ENCODE measurements at places on chromosomes 1 and 21.
A peak's percentile ranks its signal among the peaks of the same experiment; 100 is the strongest.

DNA sequence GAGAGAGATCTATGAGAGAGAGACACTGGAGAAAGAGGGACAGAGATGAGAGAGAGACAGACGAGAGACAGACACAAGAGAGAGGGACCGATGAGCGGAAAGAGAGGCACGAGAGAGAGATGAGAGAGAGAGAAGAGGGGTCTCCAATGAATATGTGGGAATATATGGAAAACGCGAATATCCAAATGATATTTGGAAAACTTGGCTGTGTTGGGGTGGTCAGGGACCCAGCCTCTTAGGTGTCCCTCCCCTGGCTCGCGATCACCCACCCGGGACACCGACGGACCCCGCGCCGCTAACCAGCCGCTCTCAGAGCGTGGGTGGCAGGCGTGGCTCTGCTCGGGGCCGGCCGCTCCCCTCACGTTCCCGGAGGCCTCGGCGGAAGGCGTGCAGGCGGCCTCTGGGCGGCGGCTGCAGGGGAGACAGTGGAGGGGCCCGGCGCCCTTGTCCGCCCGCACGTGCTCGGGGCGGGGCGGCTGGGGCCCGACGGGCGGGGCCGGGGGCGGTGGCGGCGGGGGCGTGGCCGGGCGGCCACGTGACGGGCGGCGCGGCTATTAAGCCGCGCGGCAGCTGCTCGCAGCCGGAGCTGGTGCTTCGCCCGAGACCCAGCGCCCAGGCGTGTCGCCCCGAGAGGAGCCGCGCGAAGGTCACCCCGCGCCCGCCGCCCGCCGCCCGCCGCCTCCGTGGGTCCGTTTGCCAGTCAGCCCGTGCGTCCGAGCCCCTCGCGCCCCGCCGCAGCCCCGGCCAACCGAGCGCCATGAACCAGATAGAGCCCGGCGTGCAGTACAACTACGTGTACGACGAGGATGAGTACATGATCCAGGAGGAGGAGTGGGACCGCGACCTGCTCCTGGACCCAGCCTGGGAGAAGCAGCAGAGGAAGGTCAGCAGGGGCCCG lies at the start of gene ACTN2:
ACTN2 (plus strand) TSS at position 583 of the 898 bp plus-strand sequence; CDS start at position 758, 175 bp downstream.
- no peak for DNase-seq

GRCh38 chr1:51624855-51625254 lies 8.0 kb downstream of the OSBPL9 start:
- no peak for DNase-seq

DNA sequence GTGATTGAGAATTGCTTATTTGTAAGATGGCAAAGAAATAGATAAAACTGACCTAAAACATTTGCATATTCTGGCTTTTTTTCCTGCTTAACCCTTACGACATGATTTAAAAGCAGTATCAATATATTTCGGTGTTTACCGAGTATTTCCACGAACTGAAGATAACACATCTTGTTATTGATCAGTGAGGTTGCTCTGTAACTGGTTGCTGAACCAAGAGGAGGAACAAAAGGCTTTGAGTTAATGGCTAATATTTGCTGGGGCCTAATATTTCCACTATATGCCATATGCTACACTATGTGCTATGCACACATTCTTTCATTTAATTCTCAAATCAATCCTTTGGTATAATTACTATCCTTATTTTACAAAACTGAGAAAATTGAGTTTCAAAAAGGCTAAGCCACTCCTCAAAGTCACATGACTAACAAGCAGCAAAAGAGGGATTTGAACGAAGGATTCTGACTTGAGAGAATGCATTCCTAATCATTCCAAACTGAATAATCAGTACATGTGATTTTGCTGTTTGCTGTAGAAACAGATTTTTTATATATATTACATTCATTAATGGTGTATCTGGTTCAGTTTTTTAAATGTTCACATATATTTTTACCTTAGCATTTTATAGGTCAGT lies 346.0 kb downstream of the USP25 start:
- no peak for DNase-seq

- DNase-seq = no peak
Observed at GRCh38 chr1:225544924-225545323, 108.0 kb downstream of the ENAH start.

GRCh38 chr1:239814306-239814881 lies 277.3 kb upstream of the FMN2 start:
- no peak for DNase-seq

GRCh38 chr1:100780814-100781213 lies 61.3 kb downstream of the VCAM1 start:
- no peak for DNase-seq

DNA sequence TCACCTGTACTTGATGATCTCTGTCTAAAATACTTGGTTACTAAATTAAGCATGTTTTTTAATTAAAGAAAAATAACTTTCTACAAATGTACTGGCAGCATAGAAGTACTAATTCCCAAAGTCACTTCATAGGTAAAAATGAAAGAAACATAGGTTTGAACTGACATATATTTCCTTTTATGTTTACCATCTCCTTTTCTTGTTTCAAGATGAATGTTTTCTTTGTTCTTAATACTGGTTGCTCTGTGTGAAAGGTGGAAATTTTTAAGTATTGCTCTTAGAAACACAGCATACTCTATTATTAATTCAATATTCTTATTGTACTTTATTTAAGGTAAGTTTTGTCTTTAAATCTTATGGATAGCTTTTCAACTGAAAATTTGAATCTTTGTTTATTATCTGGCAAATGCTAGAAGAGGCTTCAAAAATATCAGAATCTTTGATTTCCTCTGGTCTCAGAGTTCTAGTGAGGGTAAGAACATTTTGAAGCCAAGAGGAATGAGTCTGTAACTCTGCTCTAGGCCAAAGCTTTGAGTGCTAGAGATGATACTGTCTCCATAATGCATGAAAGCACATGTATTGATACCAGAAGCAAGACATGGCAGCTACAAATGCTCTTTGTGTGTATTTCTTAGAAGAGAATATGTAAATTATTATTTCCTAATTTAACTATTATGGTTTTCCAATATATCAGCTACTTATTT lies 18.2 kb downstream of the RRP15 start:
- no peak for DNase-seq

DNA sequence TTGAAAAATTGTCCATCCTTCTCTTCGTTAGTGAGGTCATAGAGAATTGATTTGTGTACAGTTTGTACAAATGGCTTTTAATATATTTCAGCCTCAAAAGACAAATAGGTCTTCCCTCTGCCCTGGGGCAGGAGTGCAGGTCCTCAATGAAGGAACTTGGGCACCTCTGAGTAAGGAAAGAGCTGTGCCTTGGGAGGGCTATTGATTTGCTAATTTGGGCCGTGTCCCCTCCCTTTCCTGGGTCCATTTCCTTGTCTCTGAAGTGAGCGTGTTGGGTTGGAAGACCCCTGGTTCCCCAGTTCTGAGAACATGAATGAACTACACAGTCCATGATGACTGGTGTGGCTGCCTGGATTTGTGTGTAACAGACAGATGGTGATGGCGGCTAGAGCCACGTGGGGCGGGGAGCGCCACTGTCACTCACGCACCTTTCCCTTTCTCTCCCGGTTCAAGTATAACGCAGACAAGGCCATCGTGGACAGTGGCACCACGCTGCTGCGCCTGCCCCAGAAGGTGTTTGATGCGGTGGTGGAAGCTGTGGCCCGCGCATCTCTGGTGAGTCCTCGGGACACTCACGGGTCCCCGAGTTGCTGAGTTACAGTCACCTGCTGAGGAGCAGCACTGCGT lies 71.0 kb upstream of the FAM3B start:
- no peak for DNase-seq

GRCh38 chr1:228830954-228831481 lies 95.7 kb downstream of the RHOU start:
- no peak for DNase-seq

- DNase-seq = no peak
Observed at GRCh38 chr1:115867216-115867615, 26.3 kb upstream of the NHLH2 start.

DNA sequence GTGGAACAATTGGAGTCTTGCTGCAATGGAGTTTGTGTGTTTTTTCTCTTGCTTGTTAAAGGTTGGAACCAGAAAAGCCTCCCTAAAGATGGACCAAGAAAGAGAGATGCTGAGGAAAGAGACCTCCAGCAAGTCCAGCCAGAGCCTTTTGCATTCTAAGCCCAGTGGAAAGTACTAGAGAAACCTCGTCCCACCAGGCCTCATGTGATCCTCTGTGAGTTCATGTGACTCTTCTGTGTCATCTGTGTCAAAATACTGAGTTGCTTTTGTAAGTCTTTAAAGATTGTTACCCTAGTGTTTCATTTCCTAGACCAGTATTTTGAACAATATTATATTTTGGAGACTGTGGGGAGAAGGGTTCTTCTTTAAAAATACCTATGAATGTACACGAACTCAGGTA lies 12.5 kb upstream of the EFHD2 start:
- no peak for DNase-seq

- DNase-seq = peak; percentile 74
Observed at GRCh38 chr1:15323351-15323988, 76.4 kb downstream of the FHAD1 start.

DNA sequence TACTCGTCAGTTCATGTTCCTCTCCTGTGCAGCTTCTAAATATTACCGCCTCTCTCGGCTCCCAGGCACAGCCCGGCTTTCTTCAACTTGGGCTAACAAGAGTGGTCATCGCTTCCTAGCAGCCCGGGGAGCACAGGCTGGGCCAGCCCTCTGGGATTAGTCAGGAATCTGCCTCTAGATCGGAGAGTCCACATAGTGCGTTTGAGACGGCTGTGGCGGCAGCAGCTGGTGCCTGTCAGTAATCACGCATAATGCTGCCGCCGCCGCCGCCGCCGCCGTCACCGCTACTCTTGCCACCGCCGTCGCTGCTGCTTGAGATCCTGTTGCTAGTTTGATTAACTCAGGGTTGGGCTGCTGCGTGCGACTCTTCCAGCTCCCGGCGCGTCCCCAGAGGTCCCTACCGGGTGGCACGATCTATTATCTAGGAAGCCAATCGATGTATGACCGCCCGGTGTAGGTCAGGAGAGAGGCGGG lies at the start of gene RXRG:
RXRG (minus strand) TSS at position 230 of the 474 bp plus-strand sequence. CDS start 233 bp downstream, outside the sequence.
- no peak for DNase-seq

- no peak for DNase-seq
Observed at GRCh38 chr1:115116512-115116911, 27.2 kb upstream of the TSPAN2 start.

GRCh38 chr1:95287081-95287480 lies 53.1 kb downstream of the RWDD3 start:
- peak; percentile 2 for DNase-seq

GRCh38 chr1:211589782-211590721 lies 11.1 kb upstream of the SLC30A1 start:
- DNase-seq = no peak

DNA sequence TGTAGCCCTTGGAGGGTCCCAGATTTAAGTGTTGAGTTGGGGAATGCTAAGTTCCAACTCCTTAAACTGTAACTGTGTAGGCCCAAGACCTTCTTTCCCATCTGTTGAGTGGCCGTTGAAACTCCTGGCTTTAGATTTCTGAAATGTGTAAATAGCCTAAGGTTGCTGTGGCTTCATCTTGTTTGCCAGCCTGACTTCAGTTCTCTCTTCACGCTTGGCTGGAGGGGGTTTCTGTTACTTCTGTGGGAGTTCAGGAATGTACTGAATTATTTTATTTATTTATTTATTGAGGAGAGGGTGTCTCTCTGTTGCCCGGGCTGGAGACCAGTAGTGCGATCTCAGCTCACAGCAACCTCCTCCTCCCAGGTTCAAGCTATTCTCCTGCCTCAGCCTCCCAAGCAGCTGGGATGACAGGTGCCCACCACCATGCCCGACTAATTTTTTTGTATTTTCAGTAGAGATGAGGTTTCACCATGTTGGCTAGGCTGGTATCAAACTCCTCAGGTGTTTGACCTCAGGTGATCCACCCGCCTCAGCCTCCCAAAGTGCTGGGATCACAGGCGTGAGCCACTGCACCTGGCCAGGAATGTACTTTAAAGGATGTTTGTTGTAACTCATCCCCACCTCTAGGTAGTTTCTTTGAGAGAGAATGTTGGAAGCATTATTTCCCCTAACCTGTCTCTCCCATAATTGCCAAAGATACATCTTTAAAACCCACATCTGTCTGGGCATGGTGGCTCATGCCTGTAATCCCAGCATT lies 5.9 kb downstream of the TTC39A start:
- no peak for DNase-seq

DNA sequence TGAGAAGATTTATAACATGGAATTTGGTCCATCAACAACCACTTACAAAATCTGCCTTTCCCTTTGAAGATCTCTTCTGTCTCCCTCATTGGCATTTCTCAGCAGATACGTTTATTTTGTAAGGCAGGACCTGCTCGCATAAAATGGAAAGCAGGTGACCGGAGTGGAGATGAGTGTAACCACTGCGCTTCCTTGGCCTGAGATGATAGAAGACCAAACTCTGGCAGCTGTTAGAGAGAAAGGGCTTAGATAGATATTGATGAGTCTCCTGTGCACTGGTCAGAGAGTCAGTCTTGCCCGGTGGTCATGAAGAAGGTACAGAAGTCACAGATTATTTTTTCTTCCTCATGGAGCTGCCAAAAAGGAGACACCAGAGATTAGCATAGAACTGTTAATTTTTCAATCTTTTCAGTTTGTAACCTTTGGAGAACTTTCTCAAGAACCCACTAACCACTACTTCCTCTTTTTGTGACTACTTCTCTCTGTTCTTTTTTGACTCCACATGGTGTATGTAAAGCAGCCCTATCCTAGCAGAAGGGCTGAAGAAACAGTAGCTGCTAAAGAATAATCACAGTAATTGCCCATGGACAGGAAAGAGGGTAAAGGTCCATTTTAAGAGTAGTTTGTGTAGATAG lies 47.6 kb downstream of the FCRL3 start:
- DNase-seq = peak; percentile 76

GRCh38 chr1:172938681-172939080 lies 112.1 kb downstream of the TNFSF18 start:
- DNase-seq = no peak

DNA sequence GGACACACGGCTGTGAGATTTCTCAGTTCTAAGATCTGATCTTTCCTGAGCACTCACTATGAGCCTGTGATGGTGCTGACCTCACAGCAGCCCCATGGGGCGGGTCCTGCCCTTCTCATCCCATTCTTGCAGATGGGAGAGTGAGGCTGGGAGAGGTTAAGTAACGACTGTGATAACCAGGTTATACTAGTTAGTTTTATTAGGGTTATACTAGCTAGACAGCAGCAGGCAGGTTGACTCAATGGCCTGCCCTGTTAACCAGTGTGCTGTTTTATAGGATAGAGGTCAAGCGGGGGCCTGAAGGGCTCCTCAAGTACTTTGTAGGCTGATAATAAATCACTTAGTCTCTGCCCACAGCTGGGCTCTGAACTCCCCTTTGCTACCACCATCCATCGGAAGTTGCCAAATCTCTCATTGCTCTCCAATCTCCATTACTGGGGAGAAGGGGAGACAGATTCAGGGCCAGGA lies 4.8 kb downstream of the CNTN2 start:
- DNase-seq = no peak

- DNase-seq = no peak
Observed at GRCh38 chr21:32015461-32016139, 142.8 kb downstream of the HUNK start.
